GM03348 (cell line): ENCODE measurements at places on chromosomes 3 and 15.

DNA sequence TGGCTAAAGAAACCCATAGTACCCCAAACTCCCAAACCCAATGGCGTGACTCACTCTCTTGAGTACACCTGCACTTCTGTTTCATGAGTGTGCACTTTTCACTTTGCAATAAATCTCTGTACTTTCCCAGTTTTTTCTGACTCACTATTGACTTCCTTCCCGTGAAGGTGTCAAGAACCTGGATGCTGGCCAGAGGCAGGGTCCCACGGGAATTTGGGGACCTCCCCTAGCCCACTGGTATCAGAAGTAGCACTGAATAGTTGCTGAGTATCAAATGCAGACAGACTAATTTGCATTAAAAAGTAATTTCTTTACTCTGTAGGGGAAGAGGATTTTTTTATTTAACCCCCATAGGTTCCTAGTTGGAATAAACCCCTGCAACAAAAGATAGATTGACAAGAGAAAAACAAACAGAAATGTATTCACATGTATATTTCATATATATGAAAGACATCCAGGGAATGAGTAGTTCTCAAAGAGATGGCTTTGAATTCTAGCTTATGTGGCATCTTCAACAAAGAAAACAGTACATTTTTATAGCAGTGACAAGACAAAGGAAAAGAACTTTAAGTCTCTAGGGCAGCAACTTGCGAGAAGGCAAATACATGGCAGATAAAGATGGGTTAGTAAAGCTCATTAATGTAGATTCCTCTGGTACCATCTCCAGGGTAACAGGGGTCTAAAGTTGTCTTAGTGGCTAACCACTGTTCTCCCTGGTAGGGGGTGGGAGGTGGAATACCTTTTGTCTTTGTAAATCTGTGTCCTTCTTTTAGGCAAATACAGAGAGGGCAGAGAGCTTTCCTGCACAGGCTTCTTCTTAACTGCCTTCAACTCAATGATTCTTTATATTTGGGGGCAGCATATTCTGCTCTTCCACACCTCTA lies 385.5 kb upstream of the PDZRN3 start:
- no peak for DNase-seq

- DNase-seq = no peak
Observed at GRCh38 chr15:42845581-42845980, 75.0 kb downstream of the TTBK2 start.

- no peak for DNase-seq
Observed at GRCh38 chr15:68683551-68683950, 104.8 kb downstream of the CORO2B start.

GRCh38 chr15:52326756-52327155 lies 31.2 kb upstream of the MYO5C start:
- DNase-seq = peak; percentile 65

GRCh38 chr3:157225001-157225400 lies 65.1 kb upstream of the CCNL1 start:
- no peak for DNase-seq

DNA sequence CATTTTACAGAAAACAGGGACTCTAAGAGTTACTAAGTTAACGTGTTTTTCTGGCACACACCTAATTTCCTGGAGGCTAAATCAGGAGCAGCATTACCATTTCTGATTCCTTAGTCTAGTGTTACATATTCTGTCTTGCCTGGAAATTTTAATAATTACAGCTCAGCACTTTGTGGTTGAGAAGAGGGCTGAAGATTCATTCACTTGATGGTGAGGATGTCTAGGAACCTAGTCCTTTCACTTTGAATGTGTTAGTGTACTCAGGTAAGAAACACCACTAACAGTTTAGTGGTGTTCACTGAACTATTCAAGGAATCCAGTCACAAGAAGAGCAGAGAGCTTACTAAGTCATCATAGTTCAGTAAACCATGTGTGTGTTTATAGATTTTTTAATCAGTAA lies 102.8 kb downstream of the STT3B start:
- DNase-seq = no peak

DNA sequence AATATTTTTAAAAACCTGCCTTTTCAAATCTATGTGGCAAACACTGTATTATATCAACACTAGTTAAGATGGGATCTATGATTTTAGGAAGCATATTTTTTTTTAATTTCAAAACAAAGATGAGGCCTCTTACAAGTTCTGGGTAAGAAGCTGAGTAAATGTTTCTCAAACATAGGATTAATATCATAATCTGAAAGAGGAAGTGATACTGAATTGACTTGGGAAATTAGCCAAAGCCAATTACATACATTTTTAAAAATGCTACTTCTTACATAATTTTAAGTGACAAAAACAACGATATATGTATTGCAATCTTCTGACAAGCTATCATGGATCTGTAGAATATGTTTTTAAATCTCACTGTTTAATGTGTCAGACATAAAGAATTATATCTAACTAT lies 135.1 kb upstream of the UBP1 start:
- no peak for DNase-seq

DNA sequence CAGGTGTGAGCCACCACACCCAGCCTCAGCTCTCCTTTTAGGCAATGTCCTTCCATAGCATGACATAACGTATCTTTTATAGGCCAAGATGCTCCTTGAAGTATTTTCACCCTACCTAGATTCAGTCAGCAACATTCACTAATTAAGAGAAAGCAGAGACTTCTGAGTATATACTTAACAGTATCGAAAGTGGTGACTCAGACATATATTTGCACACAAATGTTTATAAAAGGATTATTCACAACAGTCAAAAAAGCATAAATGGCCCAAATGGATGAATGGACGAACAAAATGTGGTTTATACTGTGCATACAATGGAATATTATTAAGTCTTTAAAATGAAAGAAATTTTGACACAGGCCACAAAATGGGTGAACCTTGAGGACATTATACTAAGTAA lies 108.6 kb downstream of the ZNF385D start:
- no peak for DNase-seq

GRCh38 chr3:196499061-196499460 lies 4.5 kb downstream of the RNF168 start:
- DNase-seq = peak; percentile 71

DNA sequence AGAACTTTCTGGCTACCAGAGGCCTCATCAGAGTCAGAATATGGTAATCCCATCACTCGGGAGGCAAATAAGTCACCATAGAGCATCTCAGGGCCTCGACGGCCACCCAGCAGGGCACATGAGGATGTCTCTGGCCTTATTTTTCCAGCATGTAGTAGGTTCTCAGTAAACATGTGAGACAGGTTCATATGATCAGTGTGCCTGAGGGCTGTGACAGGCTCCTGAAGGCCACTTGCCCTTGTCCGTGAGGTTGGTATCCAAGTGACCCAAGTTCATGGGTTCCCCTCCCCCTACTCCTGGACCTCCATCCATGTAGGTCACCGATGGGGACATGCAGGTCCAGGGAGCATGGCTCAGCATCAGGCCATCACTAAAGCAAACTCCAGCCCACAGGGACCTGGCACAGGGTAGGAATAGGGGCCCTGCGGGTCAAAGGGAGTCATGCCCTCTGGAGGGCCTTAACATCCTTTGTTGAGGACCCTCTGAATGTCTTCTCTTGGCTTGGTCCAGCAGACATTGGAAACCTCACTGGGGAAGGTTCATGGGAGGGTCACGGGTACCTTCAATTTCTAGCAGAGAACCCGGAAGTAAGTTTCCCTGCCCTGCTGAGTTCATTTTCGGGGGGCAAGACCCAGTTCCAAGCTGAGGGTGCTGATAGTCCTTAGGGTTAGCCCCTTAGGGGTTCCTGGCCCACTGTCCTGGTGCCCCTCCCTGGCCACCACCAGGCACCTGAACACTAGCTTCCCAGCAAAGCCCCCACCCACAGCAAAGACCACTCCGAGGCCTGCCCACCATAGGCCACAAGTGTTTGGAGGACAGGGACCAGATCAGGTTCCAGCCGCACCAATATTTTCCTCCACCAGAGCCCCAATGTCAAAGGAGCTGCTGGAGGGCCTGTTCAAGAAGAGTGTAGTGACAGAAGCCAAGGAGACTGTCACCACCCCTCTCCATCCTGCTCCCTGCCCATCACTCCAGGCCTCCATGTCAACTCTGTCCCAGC lies 61.1 kb downstream of the ZNF445 start:
- DNase-seq = no peak

DNA sequence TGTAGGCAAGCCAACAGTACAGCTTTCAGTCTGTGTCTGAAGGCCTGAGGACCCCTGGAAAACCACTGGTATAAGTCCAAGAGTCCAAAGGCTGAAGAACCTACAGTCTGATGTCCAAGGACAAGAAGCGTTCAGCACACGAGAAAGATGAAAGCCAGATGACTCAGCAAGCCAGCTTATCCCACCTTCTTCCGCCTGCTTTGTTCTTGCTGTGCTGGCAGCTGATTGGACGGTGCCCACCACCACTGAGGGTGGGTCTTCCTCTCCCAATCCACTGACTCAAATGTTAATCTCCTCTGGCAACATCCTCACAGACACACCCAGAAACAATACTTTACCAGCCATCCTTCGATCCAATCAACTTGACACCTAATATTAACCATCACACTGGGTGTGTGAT lies 59.0 kb upstream of the PDZRN3 start:
- no peak for DNase-seq

DNA sequence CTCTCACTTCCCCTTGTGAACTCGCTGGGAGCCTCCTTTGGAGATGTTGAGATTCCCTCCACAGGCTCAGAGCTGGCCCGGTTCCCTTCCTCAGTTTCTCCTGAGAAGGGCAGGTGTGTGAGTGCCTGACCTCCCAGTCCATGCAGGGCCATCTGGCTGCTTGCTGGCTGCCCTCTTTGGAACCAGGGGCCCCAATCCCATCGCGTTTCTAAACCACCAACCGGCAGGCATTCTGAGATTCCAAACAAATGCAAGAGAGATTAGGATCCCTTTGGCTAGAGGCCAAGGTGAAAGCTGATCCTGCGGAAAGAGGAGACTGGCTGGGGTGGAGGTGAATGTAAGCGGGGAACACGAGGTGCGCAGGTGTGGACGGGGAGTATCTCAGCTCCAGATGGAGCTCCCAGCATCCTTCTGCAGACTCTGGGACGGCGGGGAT lies 2.9 kb upstream of the PRRT3 start:
- no peak for DNase-seq

DNA sequence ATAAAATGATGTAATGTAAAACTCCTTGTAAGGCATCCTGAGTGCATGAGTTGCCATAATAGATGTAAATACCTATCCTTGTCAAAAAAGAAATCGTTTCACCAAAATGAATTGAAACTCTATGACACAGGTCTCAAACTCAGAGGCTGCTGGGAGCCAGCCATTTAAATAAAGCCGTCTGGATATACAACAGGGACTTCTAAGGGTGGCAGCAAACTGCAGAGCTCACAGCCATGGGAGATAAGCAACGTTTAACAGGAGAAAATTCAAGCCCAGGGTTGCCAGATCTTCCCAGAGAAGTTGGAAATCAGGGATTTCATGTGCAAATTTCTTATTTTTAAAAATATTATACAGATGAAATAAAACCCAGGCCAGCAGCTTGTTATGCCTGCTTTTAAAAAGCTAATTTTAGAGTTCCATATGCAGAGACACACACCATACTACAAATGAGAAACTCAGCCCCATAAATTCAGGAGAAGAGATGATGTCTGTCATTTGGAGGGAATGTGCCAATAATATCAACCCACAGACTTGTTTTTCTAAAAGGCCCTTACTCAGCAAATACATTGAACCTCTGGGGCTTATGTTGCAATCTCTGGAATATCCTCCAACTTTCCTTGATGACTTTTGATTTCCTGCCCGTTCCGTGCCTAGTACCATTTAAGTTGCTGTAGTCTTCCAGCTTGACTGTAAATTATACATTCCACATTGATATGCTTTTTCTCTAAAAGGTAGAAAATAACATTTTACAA lies 75.6 kb downstream of the AQP9 start:
- DNase-seq = peak; percentile 62

GRCh38 chr3:152299249-152299976 lies 30.7 kb downstream of the MBNL1 start:
- no peak for DNase-seq

GRCh38 chr3:181999314-181999713 lies 287.6 kb downstream of the SOX2 start:
- no peak for DNase-seq

GRCh38 chr15:22930782-22931484 lies 49.2 kb downstream of the CYFIP1 start:
- no peak for DNase-seq
